ENCODE measurements at places on chromosomes 2 and 18.
A peak's percentile ranks its signal among the peaks of the same experiment; 100 is the strongest.

- no peak for DNase-seq
Observed at GRCh38 chr18:75456199-75456631, 28.7 kb upstream of the SMIM21 start.

DNA sequence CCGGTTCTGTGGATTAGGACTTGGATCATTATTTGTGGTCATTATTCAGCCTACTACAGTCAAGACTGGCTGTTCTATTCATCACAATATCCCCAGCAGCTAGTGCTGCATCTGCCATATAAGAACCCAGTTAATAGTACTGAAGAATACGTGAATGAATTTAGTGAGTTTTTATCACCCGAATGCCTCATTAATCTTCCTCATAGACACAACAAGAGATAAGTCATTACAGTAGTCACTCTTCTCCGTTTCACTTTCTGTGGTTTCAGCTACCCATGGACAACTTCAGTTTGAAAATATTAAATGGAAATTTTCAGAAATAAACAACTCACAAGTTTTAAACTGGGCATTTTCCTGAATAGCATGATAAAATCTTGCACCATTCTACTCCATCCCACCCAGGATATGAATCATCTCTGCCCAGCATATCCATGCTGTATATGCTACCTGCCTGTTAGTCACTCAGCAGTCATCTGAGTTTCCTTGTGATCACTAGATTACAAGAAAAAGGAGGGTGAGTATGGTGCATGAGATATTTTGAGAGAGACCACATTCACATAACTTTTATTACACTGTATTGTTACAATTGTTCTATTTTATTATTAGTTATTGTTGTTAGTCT lies 363.7 kb upstream of the CHAC2 start:
- no peak for DNase-seq

DNA sequence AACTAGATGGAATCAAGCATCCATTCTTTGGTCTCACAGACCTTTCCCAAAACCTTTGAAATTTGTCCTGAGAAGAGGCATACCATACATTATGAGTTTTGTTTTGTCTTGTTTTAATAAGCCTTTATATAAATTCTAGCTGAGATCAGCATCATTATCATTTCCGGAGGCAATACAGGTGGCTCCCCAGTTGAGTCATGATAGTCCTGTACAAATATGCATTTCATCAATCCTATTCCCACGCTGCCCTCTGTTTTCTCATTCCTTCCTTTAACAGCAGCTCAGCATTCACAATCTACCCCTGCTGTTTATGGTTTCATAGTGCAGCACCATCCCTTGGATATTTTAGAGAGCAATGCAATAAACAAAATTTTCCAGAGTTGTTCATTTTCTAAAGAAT lies 216.7 kb downstream of the TXNL1 start:
- no peak for DNase-seq

- DNase-seq: no peak
Observed at GRCh38 chr2:200087451-200087850, 132.1 kb downstream of the MAIP1 start.

GRCh38 chr2:105038383-105039061 lies 653 bp downstream of the MRPS9 start:
- DNase-seq: no peak

DNA sequence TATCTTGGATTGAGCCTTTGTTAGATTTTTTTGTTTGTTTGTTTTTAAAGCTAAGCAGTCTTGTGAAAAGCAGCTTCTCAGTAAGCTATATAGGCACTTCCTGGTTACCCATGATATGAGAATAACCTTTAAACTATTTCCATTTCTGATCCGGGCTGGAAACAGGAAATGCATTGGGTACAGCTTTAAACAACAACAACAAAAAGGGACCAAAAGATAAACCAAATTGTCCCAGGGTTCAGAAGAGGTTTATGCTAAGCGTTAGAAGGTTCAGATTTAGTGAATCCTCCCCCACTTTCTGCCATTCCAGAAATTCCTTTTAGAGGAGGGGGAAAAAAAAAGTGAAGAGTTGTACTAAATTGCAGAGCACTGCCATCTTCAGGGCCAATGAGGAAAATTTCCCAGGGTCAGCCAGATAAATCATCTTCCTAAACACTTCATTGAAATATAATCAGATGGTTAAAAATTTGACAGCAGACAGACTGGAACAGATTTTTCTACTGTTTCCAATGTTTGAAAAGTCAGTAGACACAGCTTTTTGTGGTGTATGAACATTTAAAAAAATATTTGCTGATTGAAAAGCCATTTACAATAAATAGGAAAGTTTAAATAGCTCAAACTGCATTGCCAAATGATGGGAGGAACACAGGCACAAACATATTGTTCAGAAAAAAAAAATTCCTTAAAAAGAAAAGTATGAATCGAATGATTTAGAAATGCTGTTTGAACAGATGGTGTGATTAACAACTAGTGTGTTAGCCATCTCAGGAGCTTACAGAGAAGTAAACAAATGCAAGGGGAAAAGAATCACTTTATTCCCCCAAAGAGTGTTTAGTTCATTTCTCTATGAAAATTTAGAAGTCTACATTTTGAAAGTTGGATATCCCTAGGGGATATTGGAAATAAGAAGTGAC lies 189.9 kb upstream of the TANK start:
- DNase-seq: no peak

GRCh38 chr2:62340994-62341484 lies 145.1 kb downstream of the B3GNT2 start:
- no peak for DNase-seq

GRCh38 chr2:211035548-211036185 lies 479.3 kb downstream of the CPS1 start:
- no peak for DNase-seq

DNA sequence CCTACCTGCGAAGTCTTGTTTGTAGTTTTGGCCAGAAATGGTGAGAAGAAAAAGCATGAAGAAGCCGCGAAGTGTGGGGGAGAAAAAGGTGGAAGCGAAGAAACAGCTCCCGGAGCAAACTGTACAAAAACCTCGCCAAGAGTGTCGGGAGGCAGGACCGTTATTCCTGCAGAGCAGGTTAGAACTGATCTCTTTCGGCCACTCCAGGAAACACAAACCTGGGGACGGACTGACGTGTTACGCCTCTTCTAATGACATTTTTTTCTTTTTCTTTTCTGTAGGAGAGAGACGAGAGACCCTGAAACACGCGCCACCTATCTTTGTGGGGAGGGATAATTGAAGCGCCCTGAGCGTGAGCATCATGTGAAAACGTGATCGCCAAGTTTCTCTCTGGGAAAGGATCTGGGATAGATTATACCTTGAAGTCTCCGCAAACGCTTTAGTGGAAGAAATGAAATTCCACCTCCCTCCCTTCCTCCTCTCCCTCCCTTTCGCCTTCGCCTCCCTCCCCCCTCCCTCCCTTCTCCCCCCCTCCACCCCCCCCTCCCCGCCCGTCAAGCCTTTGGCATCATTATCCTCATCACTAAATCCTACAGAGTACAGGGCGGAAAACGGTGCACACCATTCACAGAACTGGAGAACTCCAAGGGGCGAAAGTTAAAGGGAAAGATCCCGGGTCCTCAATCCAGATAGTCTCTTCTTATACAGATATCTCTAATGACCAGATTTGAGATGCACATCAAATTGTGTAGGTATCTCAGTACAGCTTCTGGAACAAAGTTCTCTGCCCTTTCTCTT lies at the start of gene ZEB2:
TSS of gene ZEB2 (minus strand) at position 186 of the 798 bp plus-strand sequence. CDS start 2,769 bp downstream, outside the sequence.
- DNase-seq: no peak

DNA sequence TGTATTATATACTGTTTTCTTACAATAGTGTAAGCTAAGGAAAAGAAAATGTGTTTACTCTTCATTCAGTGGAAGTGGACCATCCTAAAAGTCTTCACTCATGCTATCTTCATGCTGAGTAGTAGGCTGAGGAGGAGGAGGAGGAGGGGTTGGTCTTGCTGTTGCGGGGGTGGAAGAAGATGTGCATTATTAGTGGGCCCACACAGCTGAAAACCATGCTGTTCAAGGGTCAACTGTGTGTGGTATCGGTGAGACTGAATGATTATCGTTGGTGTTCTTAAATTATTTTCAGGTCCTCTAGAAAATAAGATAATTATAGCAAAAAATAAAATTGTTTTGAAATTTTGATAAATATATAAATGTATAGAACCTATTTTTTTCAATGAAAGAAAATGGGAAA lies 22.0 kb downstream of the INSIG2 start:
- no peak for DNase-seq

GRCh38 chr2:109247340-109247739 lies 118.3 kb downstream of the SH3RF3 start:
- DNase-seq: no peak

- no peak for DNase-seq
Observed at GRCh38 chr2:28009732-28010131, 119.2 kb downstream of the BABAM2 start.

- DNase-seq: no peak
Observed at GRCh38 chr2:160111951-160112798, 49.8 kb upstream of the PLA2R1 start.

DNA sequence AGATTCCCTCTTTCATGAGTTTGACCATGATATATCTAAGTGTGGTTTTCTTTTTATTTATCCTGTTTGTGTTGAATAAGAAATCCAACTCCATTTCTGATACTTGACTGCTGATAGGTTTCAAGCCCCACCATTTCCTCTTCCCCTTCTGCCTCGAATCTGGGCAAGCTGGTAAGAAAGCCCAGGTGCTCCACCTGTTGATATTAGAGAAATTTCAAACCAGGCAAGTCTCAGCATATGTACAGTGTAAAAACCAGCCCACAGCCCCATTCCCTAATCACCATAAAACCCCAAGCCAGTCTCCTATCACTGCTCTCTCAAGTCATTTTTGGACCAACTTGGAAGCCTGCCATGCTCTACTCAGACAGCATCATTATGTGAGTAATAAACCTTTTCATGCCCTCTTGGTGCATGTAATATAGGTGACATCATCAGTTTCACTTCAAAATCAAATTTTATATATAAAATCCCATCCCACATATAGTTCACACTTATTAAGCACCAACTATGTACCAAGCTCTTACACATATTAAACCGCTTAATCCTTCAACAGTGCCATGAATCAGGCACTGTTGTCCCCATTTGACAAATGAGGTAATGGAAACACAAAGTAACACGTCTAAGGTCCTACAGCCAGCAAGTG lies 46.6 kb downstream of the SMAD2 start:
- DNase-seq: no peak

GRCh38 chr2:237956402-237956736 lies 10.4 kb upstream of the UBE2F start:
- no peak for DNase-seq

DNA sequence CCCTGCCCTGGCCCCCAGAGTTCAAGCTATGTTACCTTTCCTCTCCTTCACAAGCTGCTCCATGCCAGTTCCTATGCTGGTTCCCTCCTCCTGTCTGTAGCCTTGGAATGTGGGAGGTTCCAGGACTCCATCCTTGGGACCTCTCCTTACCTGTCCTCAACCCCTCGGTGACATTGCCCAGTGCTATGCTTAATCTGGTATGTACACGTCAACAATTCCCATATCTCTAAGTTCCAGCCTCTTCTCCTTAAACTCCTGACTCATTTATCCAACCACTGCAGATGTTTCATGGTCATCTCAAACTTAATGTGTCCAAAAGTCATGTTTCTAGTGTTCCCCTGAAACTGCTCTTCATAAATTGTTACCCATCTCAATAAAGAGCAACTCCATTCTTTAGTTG lies 160.8 kb downstream of the TNS1 start:
- no peak for DNase-seq

- DNase-seq: no peak
Observed at GRCh38 chr2:7083580-7084509, 166.6 kb downstream of the RNF144A start.

DNA sequence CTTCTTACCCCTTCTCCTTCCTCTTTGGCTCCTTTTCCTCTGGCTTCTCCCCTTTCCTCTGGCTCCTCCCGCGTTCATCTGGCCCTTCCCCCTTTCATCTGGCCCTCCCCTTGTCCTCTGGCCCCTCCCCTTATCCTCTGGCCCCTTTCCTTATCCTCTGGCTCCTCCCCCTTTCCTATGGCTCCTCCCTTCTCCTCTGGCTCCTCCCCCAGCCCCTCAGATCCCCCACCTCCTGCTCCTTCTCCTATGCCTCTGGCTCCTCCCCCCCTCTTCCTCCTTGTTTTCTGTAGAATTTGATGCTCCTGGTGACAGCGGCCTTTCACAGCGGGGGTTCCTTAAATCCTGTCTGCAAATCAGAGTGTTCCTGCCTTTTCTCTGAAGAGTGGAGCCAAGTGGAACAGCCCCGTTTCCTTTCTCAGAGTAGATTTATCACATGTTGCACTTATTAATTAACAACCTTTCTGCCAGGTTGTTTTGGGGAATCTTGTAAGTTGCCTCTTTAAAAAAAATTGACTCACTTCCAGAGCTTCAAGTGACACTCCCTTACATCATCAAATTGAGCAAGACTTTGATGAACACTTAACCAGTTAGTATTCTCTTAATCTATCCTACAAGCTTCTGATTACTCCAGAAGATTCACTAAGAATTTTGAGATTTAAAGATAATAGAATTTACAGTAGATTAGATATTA lies 27.9 kb downstream of the FABP1 start:
- DNase-seq: no peak

- no peak for DNase-seq
Observed at GRCh38 chr18:9421901-9422327, 53.4 kb upstream of the RALBP1 start.

DNA sequence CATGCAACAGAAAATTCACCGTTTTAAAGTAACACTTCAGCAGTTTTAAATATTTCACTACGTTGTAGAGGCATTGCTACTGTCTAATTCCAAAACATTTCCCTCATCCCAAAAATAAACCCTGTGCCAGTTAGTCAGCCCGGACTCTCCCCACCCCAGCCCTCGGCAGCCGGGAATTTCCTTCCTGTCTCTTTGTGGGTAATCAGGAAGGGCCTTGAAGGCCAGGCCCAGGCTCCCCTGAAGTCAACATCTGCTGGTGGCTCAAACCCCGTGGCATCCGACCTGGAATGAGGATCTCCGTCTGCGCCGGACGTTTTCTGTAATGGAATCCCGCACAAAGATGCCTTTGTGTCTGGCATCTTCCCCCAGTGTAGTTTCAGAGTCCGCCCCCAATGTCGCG lies 219.6 kb downstream of the SNTG2 start:
- DNase-seq: no peak

- no peak for DNase-seq
Observed at GRCh38 chr2:21333684-21334083, 209.9 kb downstream of the TDRD15 start.

GRCh38 chr2:157244691-157245090 lies 12.8 kb upstream of the GALNT5 start:
- DNase-seq: no peak

GRCh38 chr2:68813596-68813995 lies 57.6 kb downstream of the BMP10 start:
- DNase-seq: no peak

- no peak for DNase-seq
Observed at GRCh38 chr2:157334335-157334734, 8.7 kb upstream of the ERMN start.

DNA sequence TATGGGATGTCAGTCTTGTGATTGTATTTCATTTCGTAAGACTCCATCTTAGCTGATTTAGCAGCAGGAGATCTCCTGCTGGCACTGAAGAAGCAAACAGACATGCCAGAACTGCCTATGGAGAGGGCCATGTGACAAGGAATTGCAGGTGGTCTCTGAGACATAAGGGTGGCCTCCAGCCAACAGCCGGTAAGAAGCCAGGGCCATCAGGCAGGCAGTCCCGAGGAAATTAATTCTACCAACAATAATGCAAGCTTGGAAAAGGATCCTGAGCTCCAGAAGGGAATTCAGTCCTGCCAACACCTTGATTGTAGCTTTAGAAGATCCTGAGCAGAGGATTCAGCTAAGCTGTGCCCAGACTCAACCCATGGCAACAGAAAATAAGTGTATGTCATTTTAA lies 87.1 kb upstream of the DNAJC10 start:
- DNase-seq: no peak

GRCh38 chr2:33441235-33441810 lies 35.1 kb upstream of the RASGRP3 start:
- DNase-seq: peak; percentile 2

GRCh38 chr2:86123328-86123925 lies 17.4 kb downstream of the PTCD3 start:
- DNase-seq: no peak
